ENCODE measurements at places on chromosomes 4 and X.

- DNase-seq, result no peak
These were observed 1835.8 kb upstream of the TENM3 start for GRCh38 chr4:180407275-180407885.

DNA sequence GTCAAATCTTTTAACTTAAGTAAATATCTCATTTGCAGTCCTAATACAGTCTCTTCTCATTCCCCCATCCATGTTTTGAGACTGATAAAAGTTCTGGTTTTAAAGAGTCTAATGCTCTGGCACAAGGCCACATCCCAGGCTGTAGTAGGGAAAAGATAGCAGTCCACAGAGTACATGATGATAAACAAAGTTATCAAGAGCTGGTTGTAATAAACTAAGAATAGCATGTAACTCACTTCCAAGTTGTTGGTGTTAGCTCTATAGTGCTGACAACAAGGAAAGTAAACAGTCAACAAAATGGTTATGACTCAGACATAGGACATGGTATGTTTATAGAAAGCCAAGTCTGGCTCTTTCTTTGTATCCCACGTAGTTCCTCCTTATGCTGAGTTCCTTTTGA, 21.8 kb upstream of the AREG start:
- no peak for DNase-seq

DNA sequence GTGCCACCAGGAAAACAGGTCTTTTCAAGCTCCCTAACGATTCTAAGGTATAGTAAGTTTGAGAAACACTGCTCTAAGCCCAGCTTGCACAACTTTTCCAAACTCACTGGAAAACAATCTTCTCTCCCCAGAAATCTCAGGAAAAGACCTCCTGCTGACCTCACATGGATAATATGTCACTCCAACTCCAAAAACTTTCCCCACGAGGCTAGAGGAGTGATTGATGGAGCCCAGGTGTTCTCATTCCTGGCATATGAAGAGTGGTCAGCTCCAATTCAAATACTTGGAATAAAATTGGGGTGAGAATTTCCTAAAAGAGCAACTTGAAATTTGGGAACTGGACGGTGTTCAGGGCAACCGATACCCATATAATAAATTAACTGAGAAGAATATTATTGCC, 299.9 kb downstream of the PPP4R3C start:
- no peak for DNase-seq

DNA sequence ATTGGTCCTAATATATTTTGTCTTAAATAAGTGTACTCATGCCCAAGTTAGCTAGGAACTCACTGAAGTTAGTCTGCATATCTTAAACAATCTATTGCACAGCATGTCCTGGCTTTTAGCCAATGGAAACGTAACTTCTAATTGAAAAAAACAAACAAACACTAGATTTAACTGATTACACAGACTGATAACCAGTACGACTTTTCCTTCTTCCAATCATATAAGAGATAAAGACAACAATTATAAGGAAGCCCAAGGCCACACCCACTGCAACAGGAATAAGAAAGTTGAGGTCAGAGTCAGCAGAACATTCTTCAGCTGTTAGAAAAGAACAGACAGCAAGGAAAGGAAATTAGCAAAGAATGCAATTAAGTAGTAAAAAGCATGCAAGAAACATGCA, 40.8 kb downstream of the LAMP2 start:
- DNase-seq, result no peak

DNA sequence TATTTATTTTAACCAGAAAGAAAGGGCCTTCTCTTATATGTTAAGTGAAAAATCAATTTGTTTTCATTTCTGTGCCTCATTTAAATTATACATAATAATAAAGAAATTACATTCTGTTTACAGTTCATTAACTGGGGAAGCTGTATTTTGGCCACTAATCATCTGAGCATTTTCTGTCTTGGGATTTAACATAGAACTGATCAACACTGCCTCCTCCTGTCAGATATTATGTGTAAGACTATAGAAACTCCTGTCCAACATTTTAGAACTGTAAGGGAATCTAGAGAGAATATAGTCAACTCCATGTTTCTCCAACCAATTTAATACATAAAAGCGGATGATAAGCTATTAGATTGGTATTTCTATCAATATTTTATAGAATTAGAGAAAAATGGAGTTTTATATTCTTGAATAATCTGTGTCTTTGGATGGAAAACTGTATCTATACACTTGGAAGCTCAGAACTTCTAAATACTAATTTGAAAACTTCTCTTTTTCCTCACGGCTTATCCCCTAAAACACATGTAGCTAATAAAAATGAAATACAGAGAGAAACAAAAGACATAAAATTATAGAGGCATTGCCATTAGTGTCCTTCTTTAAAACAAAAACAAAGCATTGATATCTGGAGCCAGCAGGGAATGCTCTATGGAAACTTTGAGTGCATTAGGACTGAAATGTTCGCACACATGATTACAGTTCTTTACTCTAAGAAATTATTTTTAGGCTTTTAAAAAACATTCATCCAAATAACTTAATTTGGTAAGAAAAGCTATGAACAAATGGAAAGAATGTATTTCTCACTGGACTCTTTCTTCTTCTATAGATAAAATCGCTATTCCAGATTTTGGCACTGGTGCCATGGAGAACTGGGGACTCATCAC, 33.1 kb downstream of the ENPEP start:
- peak; percentile 1 for DNase-seq

DNA sequence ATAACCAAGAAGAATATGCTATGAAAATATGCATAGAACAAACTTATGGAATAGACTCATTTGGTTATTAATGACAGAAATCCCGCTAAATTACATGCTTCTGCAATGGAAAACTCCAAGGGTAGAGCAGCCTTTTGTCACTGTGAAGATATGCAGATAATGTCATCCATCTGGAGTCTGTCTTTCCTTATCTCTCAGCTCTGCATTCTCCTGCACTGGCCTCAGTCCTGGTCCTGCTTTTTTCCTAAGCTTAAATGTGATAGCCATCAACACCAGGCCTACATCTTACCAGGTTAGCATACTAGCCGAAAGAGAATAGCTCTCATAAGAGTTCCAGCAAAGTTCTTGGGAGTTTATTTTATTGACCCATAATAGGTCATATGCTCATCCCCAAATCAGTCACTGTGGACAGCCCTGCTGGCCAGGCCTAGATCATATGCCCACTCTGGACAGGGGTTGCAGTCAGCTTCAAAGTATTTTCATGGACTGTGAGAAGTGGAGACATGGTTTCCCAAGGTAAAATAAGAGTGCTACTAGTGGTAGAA, 86.5 kb upstream of the LEF1 start:
- no peak for DNase-seq

DNA sequence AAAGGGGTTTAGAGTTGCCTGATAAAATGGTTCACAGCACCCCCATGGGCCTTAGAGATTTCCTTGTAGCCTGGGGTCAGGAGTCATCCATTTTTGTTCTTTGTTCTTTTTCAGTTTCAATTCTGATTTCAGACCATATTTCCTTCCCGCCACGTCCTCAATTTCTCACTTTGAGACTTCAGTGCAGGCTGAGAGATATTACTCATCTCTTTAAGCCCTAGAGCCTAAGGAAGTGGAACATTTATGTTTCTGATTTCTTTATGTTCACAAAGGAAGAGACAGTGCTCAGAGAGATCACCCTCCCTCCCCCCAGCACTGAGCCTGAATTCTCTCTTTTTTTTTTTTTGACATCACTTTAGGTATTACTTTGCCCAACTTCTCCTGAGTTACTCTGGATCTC, 56.3 kb downstream of the MSN start:
- no peak for DNase-seq

DNA sequence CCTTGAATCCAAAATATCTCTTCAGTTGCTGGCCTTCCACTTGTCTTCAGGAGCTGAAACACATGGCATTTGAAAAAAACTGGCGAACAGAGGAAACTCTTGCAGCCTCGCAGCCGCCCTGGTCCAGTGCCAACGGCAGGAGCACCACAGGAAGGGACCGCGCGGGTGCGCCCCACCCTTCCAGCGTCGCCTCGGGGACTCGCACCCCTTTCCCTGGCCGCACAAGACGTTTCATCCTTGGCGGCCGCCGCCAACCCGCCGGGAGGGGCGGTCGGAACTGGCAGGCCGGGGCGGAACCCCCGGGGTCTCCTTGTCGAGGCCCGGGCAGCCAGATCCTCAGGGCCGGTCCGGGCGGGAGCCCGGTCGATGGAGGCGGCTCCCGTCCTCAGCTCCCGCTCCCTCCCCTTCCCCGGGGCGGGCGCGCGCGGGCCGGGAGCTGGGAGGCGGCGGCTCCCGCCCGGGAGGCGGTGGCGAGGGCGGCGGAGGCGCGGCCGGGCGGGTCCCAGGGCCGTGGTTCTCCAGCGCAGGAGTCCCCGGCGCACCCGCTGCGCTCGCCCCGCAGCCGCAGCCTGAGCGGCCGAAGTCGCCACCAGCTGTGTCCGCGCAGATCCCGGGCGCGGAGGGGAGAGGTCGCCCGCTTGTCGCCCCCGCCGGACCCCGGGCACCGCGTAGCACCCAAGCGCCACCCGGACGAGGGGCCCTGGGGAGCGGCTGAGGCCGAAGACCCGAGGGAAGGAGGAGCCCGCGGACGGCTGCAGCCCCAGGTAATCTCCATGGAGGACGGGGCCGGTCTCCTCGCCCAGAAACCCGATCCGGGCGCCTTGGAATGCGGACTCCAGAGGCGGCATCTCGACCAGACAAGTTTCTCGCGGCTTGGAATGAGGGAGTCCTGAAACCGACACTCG, 886 bp upstream of the NDST3 start:
- DNase-seq, result peak; percentile 44

GRCh38 chrX:40749681-40750494, 14.5 kb upstream of the MED14 start:
- DNase-seq, result no peak

- no peak for DNase-seq
These were observed 49.2 kb downstream of the WDFY3 start for GRCh38 chr4:84917086-84917821.

GRCh38 chr4:161577579-161578301, 586.1 kb downstream of the FSTL5 start:
- DNase-seq, result no peak

- DNase-seq, result no peak
These were observed 11.3 kb upstream of the SLC2A9 start for GRCh38 chr4:10032625-10033024.

- no peak for DNase-seq
These were observed 152.7 kb upstream of the ZIC3 start for GRCh38 chrX:137413190-137413589.

All from NCI-H748 treated with DMSO at 0.1 percent for 48 hours (cell line).